ENCODE measurements at places on chromosomes 5 and 9.

DNA sequence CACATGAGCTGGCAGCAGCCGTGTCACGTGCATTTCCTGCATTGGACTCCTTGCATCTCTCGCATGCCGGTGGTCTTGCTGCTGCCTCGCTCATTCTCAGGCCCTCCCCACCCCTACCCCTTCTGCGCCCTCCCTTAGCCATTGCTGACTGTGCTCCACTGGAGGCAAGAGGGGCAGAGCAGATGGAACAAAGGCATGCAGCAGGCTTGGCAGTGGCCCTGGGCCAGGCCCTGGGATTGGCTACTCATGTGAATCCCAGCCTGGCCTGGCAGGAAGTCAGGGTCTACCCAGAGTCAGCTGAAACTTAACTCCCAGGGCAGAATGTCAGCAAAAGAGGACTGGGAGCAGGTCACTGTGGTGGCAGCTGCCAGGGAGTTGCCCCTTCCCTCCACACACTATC lies 62.3 kb downstream of the TSTD2 start:
- DNase-seq, result peak; percentile 54

DNA sequence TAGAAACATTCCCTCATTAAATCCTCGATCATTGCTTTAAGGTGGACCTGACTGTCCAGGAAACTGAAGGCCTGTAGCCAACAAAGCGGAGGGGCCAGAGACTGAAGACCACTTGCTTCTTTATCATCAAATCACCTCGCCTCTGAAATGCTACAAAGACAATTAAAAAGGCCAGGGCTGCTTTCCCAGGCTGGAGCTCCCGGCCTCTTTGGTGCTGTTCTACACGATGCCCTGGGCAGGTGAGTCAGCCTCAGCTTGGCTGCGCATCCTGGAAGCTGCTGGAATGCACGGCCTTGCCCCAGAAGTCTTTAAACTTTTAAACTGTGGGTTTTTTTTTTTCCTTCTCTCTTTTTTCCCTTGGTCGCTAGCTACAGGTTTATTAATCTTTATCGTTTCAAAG lies 46.5 kb downstream of the SH3PXD2B start:
- no peak for DNase-seq

GRCh38 chr5:15004506-15004905 lies 132.9 kb upstream of the ANKH start:
- no peak for DNase-seq

- DNase-seq, result peak; percentile 88
These were observed 40.6 kb downstream of the TNFSF8 start for GRCh38 chr9:114889802-114890224.

GRCh38 chr9:124497441-124497840 lies 9.8 kb downstream of the NR5A1 start:
- DNase-seq, result no peak

GRCh38 chr9:16075696-16076095 lies 522.9 kb downstream of the CCDC171 start:
- DNase-seq, result no peak

- no peak for DNase-seq
These were observed 14.2 kb upstream of the PSIP1 start for GRCh38 chr9:15524845-15525455.

- no peak for DNase-seq
These were observed 12.6 kb downstream of the PDE6A start for GRCh38 chr5:149931992-149932436.

DNA sequence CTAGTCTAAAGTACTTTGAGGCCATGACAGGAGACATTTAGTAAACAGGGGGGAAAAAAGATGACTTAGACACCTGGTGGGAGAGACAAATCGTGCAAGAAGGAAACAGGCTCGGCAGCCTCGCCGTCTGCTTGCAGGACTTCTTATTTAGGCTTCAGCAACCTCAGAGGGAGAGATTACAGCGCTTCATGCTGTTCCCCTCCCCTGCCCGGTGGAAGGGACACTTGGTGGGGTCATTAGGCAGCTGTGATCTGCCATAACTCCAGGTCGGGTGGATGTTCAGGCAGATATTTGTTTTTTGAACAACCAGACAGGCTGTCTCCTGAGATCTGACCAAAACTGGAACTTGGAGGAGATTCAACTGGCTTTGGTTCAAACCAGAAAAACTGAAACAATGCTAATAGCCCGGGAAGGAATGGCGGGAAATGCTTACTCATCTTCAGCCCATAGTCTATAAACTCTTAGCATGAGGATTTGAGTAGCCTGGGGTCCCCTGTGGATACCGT lies 38.1 kb upstream of the CD180 start:
- DNase-seq, result peak; percentile 64

Data from spleen (tissue), 13 donors.